Stimulated activated CD4-positive, alpha-beta T cell treated with anti-CD3 and anti-CD28 coated beads, TNF-alpha, amount 100 ng/mL, for 1 hour (primary cell): ENCODE measurements at places on chromosomes 12 and 14.

DNA sequence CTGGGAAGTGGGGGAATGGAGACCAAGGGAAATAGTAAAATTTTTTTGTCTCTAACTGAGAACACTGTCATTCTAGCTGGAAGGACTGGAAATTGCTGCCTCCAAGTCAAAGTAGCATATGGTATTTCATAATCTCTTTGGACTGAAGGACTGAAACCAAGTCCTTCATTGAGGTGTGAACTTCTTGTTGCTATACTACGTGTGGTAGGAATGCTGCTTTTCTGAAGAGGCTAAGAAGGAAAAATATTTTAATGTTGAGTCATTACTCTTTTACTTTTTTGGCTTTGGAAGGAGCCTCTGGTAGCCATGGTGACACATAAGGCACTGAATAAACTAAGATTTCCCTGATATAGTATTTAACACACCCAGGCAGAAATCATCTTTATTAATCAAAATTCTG lies 465.4 kb downstream of the NPAS3 start:
- no peak for DNase-seq

DNA sequence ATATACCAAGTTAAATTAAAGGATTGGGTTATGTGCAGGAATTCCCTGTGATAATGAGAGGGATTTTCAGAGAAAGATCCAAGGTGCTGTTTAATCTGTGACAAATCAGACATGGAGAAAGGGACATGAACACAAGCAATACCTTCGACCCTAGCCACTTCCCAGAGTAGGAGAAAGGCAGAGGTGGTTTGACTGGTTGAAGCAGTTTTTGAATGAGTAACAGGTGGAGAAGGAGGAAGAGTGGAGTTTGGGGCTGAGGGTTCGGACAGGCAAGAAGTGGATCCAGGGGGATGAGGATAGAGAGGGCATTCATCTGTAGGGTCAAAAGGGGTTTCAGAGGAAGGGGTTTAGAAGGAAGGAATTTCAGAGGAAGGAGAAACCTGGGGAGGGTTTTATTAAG lies 27.4 kb upstream of the A2M start:
- no peak for DNase-seq

- no peak for DNase-seq
Measured at GRCh38 chr14:103533137-103533998, 4.4 kb downstream of the TRMT61A start.

GRCh38 chr12:111396726-111397445 lies 8.8 kb upstream of the SH2B3 start:
- peak; percentile 71 for DNase-seq

DNA sequence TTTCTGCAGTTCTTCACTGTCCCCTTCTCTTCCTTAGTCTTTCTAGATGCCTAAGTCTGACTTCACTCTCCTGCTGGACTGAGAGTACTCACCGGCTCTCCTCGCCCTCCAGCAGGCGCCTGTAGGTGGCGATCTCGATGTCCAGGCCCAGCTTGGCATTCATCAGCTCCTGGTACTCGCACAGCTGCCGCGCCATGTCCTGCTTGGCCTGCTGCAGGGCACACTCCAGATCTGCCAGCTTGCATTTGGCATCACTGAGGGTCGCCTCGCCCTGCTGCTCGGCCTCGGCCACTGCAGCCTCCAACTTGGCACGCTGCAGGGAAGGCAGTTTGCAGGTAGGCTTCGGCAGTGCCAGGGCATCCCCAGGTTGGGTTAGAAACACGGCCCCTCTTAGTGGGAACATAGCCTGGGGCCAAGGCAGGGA lies 5.2 kb downstream of the KRT84 start:
- DNase-seq, result no peak

GRCh38 chr12:4448943-4449850 lies 3.6 kb upstream of the FGF6 start:
- no peak for DNase-seq

GRCh38 chr12:131017477-131017991 lies 63.8 kb downstream of the ADGRD1 start:
- DNase-seq, result no peak

- no peak for DNase-seq
Measured at GRCh38 chr14:66662374-66662773, 154.4 kb downstream of the GPHN start.

DNA sequence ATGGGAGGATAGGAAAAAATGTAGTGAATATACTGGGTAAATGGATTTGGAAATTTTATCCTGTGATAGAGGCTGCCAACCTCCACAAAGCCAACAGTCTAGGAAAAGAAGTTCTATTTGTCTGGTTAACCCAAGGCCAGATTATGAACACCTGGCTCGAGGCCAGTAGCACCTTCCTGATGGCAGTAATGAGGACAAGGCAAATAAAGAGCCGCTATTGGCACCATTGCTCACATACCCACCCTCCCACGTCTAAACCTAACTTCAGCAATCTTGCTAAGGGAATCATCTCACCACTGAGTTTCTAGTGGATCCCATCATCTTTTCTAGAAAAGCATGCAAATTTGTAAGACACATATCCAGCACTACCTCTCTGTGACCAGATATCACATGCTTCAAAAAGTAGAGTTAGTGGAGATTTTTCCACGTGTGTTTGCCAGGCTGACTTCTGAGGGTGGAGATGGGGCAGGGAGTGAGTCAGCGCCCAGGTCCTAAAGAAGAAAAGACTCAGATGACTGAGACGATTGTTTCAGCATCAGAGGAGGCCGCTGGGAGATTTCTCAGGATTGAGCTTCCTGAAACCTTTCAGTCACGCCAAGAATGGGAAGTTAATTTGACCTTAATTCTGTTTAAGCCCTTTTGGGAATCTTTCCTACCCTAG lies 362.9 kb downstream of the EMP1 start:
- no peak for DNase-seq
